ENCODE measurements at places on chromosomes 13 and 19. TPM values are rescaled to one million over a fixed set of nuclear protein-coding genes. Genes with fewer than 3 reads are reported as not detected.

Gene ODAD3
- total RNA-seq: not detected

Gene ZNF566
- 35.3 TPM for total RNA-seq

Gene CYP2A7
- total RNA-seq: not detected

Gene SLC1A6
- 0.21 TPM for total RNA-seq

Gene ZSCAN4
- total RNA-seq: not detected

Gene KLHL1
- total RNA-seq: 0.31 TPM

Gene NRTN
- total RNA-seq: not detected

Gene TNFSF9
- 0.62 TPM for total RNA-seq

Gene INSL3
- total RNA-seq: not detected

Gene NCR1
- not detected for total RNA-seq

Gene THSD8
- not detected for total RNA-seq

Gene NBEA
- total RNA-seq: 23.8 TPM

Gene ZNF66
- 8.4 TPM for total RNA-seq

Gene ZNF628
- 4.4 TPM for total RNA-seq

GRCh38 chr13:42275098-42275471 is 3.1 kb downstream of the AKAP11 start:
- DNase-seq: no peak

GRCh38 chr13:31901985-31902384 is 129.6 kb upstream of the FRY start:
- no peak for DNase-seq

DNA sequence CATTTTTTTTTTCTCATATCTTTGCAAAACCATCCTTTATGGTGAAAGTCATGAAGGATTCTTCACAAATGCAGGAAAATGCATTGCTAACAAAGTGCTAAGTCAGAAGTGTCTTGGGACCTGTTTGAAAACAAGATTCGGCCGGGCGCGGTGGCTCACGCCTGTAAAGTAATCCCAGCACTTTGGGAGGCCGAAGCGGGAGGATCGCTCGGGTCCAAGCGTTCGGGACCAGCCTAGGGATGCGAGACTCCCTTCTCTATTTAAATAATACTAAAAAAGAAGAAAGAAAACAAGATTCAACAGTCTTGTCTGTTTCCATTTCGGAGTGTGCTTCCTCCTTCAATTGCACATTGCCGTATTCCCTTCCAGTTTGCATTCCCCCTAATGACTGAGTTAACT is 819 bp downstream of the EID2B start:
- DNase-seq: no peak

DNA sequence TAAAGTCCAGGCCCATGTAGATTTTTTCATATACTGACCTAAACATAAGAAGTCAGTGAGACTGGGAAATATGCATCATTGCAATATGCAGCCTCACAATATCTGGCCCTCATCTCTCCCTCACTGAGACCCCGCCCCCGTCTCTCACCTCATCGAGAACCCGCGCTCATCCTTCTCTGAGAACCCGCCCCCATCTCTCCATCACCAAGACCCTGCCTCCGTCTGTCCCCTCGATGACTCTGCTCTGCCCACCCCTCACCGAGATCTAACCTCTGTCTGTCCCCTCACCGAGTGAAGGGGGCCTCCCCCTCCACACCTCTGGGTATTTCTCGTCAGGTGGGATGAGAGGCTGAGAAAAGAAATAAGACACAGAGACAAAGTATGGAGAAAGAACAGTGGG is 20.5 kb upstream of the ZNF846 start:
- no peak for DNase-seq

GRCh38 chr19:10021863-10022262 is 8.6 kb downstream of the RDH8 start:
- no peak for DNase-seq

DNA sequence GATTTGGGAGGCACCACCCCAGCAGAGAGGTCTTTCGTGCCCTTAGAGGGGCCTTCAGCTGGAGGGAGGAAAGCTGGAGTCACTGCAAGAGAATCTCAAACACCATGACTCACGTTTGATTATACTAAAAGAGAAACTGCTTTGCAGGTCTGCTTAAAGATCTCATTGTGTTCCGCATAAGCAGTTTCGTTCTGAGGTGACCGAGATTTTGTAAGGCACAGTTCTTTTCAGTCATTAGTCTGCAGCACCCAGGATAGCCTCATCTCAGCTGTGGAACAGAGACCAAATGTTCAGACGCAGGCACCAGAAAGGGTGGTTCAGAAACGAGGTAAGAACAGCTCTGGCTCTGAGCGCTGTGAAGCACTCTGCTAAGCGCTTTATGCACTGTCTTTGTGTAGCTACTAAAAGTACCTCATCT is 71.2 kb upstream of the GTF3A start:
- no peak for DNase-seq

GRCh38 chr13:30486230-30487074 is 20.7 kb upstream of the HMGB1 start:
- peak; percentile 57 for DNase-seq

- peak; percentile 61 for DNase-seq
Measured at GRCh38 chr13:110538632-110539031, 22.9 kb downstream of the RAB20 start.

DNA sequence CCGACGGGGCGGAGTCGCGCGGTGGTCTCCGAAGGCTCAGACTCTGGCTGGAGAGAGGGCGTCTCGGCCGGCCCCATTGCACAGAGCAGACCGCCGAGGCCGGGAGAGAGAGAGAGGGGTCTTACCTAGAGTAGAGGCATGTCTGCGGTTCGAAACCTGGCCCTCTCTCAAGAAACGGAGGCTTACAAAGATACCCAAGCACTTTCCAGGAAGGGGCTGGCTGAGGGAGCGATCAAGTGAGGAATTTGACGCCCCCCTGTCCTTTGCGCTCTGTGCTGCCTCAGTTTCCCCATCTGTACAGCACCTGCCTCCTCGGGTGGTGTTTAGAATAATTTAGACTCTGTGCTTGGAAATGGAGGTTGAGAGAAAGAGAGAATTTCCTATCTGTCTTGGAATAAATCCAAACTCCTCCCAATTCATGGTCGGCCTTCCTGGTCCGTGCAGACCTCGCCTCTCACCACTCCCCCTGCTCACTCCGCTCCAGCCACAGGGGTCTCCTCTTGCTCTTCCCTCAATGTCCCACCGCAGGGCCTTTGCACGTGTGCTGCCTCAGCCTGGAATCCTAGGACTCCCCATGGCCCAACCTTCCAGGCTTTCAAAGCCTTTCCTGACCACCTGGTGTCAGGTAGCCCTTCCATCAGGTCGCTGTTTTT is 658 bp upstream of the ISOC2 start:
- DNase-seq: peak; percentile 56

GRCh38 chr13:98535501-98536354 is 41.2 kb downstream of the STK24 start:
- no peak for DNase-seq

GRCh38 chr19:18309525-18310064 is 13.3 kb downstream of the LSM4 start:
- no peak for DNase-seq

DNA sequence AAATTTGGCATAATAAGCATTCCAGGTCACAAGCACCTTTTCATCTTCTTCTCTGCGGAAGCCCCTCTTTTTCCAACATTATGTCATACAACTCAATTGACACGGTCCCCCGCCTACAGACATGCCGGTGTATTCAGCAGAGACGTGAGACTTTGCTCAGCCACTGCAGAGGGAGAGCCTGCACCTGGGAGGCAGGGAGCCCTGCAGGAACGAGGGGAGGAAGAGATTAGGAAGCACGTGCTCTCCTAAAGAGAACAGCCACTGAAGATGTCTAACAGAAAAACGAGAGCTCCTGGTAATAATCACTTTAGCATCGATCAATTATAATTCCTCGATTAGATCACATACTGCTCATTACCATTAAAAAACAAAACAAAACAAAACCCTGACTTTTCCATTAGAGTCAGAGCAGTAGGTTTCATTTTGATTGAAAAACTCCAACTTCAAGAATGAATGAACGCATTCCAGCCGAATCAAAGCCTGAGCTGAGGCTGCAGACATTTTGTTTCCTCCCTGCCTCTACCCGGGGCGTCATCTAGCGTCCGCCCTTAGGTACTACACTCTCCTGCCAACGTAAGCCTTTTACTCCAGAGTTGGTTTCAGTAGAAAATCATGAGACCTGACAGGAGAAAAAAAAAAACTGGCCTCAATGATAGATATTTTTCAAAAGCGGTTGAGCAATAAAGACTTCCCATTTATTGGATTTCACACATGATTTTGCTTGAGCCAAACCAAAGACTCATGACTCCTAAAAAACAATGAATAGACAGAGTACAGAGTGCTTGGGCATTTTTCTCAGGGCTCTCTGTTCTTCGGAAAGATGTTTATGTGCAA is 194.5 kb downstream of the KATNAL1 start:
- DNase-seq: peak; percentile 92

DNA sequence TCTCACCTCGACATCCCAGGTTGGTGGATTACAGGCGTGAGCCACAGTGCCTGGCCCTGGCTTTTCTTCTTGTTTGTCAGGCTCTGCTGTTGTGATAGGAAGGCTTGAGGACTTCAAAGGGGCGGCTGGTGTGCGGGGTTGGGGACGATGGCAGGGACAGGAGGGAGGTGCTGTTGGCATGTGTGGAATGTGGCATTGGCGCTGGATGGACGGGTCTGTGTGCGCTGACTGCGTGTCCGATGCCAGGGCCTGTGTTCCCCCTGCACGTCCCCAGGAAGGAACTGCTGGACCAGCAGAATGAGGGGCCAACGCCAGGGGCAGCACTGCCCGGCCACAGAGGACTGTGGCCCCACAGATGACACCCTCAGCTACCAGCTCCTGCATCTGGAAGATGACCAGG is 12.7 kb upstream of the PTBP1 start:
- no peak for DNase-seq

- no peak for DNase-seq
Measured at GRCh38 chr13:76175961-76176725, 540.0 kb downstream of the LMO7 start.

GRCh38 chr19:47313754-47314295 is 4.2 kb downstream of the C5AR1 start:
- DNase-seq: no peak

DNA sequence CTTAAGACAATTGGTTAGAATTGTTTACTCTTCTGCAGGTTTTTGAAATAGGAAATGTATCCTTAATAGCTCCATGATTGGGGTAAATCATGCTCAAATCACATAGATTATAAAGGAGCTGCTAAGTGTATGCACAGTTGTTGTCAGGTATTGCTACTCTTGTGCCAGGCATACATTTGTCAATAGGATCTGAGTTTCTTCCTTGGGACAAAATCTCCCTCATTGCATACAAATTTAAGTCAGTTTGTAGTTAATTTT is 109.3 kb upstream of the MLNR start:
- DNase-seq: no peak

DNA sequence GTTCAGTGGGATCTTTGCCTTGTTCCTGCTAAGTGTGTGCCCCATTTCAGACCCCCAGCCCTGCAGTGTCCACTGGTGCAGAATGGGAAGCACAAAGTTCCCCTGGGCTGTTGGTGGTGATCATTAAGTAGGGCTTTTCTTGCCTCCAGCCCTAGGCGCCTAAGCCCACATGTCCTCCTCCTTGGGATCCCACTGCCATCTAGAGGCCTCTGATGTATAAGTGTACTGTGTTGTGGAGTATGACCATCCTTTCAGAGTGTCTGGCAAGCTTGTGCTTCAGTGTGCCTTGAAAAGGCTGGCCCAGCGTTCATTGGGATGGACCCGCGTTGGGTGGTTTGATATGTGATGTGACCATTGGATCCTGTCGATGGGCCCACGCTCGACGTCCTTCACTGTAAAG is 71.2 kb downstream of the WASF3 start:
- DNase-seq: no peak

- DNase-seq: no peak
Measured at GRCh38 chr13:98515818-98516465, 61.0 kb downstream of the STK24 start.

GRCh38 chr13:51479199-51479523 is 26.3 kb upstream of the INTS6 start:
- no peak for DNase-seq

GRCh38 chr13:76829572-76830327 is 56.5 kb downstream of the KCTD12 start:
- DNase-seq: no peak

DNA sequence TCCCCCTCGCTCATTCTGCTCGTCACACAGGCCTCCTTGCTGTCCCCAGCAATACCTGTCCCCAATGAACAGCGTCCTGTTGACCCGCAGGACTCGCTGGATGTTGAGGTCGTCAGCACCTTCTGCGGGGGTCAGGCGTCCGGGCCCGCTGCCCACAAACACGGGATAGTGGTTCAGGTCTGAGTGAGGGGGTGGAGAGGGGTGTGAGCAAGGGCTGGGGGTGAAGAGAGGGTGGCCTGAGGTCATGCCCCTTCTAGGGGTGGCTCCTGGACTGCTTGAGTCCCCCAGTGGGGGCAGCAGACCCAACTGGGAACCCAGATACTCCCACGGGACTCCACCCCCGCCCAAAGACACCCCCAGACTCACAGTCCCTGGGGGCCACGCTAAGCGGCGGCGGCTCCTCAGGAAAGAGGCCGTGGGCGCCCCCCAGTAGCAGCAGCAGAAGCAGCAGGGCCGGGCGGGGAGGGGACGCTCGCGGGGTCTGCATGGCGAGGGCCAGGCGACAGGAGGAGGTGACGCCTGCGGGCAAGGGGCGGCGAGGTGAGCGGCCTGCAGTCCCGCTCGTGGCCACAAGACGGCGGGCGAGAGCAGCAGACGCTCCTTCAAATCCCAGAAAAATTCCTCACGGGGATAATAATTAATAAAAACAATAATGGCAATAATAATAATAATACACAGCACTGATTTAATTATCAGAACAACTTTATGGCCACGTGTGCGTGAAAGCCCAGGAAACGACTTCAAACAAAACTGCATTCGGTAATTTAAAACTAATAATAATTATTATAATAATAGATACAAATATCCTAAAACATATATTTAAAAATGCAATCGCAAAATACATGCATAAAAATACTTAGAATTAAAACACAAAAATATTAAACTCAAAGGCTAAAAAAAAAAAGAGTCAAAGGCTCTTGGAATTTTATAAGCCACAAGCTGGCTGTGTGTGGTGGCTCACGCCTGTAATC is 1.2 kb downstream of the SEMA6B start:
- DNase-seq: peak; percentile 50

DNA sequence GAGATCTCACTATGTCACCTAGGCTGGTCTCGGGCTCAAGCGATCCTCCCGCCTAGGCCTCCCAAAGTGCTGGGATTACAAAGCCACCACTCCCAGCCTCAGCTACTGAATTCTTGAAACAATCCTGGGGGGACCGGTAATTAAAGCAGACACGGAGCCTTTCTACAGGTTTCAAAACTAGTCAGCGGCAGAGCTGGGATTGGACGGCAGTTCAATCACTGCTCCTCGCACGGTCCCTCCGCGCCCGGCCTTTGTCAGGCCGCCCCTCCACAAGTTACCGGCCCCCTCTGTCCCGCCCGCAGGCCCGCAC is 229 bp downstream of the BORCS8 start:
- DNase-seq: no peak
